Activated CD4-positive, alpha-beta memory T cell treated with anti-CD3 and anti-CD28 coated beads for 36 hours (primary cell): ENCODE measurements at places on chromosomes 13 and 19.

- H3K4me1 ChIP-seq = peaks cover 3% of the 10 kb centered on the region
- peaks cover 21% of the 10 kb centered on the region for H3K27me3 ChIP-seq
- DNase-seq = no peak
Measured at GRCh38 chr13:101452519-101453485, at the start of gene ITGBL1. ITGBL1 (plus strand) TSS chr13:101452675; CDS start chr13:101452834, 159 bp downstream.

DNA sequence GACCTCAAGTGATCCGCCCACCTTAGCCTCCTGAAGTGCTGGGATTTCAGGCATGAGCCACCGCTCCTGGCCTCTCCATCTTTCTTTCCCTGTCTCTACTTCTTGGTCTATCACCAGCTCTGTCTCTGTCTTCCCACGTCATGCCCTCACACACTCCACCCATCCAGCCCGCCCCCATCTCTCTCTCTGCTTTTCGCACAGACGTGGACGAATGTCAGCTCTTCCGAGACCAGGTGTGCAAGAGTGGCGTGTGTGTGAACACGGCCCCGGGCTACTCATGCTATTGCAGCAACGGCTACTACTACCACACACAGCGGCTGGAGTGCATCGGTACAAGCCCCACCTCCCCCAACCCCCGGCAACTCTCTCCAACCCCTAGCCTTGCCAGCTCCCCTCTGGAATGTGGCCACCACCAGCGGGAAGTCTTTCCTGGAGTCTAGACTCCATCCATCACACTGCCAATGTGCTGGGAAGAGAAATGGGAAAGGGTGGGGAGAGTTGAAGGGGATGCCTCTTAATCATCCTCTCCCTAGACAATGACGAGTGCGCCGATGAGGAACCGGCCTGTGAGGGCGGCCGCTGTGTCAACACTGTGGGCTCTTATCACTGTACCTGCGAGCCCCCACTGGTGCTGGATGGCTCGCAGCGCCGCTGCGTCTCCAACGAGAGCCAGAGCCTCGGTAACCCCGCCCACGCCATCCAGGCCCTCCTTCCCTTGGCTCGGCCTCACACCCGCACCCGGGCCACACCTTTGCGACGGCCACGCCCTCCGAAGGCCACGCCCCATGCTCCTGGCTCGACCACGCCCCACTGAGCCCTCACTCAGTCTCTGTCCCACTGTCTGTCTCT is 22.5 kb downstream of the LTBP4 start:
- DNase-seq = peak; percentile 35
- peaks cover 52% of the 10 kb centered on the region for H3K36me3 ChIP-seq
- no peak overlapping the region for H3K4me3 ChIP-seq
- no peak overlapping the region for H3K27ac ChIP-seq
- H3K27me3 ChIP-seq = no peaks in the 10 kb centered on the region

GRCh38 chr19:879711-880438 is 13.1 kb downstream of the MED16 start:
- H3K27ac ChIP-seq = no peak overlapping the region
- no peaks in the 10 kb centered on the region for H3K4me1 ChIP-seq
- no peak for DNase-seq
- no peak overlapping the region for H3K4me3 ChIP-seq

- no peak overlapping the region for H3K27ac ChIP-seq
- H3K36me3 ChIP-seq = no peaks in the 10 kb centered on the region
- no peak overlapping the region for H3K4me3 ChIP-seq
- H3K27me3 ChIP-seq = no peaks in the 10 kb centered on the region
Measured at GRCh38 chr13:64810750-64811149, 2419.4 kb downstream of the PCDH9 start.

DNA sequence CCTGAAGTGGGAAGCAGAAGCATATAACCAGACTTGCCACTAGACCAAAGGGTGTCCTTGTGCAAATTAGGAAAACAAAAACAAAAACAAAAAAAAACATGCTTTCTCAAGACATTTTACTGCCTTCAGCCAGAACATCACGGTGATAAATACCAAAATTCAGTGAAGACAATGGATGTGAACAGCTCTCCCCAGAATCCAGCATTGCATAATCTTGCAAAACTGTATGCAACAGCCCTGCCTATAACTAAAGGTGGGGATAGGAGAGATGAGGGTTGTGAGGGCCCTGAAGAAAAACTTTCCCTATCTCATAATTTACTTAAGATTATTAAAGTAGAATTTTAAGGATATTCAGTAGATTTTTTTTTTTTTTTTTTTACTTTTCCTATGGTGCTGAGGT is 24.9 kb upstream of the NDFIP2 start:
- H3K4me1 ChIP-seq = peaks cover 69% of the 10 kb centered on the region
- H3K27me3 ChIP-seq = no peaks in the 10 kb centered on the region
- H3K4me3 ChIP-seq = no peak overlapping the region
- DNase-seq = no peak

- DNase-seq = no peak
- H3K4me1 ChIP-seq = no peaks in the 10 kb centered on the region
- H3K36me3 ChIP-seq = no peaks in the 10 kb centered on the region
- H3K27me3 ChIP-seq = no peaks in the 10 kb centered on the region
- H3K4me3 ChIP-seq = no peak overlapping the region
- H3K27ac ChIP-seq = no peak overlapping the region
Measured at GRCh38 chr13:93620181-93620765, 393.7 kb downstream of the GPC6 start.

DNA sequence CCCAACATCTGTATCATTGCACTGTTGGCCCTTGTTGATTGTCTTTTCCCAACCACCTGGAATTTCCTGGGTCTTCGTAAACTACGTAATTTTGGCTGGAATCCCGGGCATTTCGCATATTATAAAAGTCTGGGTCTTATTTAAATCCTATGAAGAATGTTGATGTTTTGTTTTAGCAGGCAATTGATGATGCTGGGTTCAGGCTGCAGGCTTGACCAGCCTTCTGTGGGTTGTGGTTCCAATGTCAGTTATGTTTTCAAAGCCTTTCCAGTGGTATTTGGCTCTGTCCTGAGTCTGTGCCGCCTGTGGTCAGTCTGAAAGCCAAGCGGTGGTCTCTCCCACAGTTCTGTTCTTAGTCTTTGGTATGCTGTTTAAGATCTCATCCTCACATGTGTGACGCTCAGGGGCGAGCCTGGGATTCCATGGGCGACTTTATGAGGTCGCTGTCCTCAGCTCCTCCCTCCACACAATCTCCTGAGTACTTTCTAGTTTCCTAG is 12.4 kb downstream of the SLC35E1 start:
- DNase-seq = no peak
- no peak overlapping the region for H3K4me3 ChIP-seq
- H3K4me1 ChIP-seq = peaks cover 1% of the 10 kb centered on the region
- H3K27me3 ChIP-seq = no peaks in the 10 kb centered on the region
- H3K36me3 ChIP-seq = peaks cover 44% of the 10 kb centered on the region
- H3K27ac ChIP-seq = no peak overlapping the region

DNA sequence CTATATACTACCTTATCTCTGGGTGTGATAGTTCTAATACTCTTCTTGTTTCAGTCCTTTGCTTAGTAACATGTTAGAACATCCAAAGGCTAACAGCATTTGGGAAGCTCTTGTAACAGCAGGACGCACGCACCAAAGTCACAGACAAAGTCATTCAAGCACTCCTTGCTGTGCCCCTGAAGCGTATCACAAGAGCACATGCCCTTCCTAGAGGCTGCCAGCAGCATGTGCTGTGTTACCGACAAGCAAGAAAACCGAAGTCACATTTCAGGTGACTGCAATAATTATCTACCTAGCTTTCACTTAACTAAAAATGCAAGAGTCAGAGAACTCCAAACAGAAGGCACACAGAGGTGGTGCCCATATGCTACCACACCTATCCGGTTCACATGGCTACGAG is 194.1 kb downstream of the KLF12 start:
- H3K27me3 ChIP-seq = no peaks in the 10 kb centered on the region
- H3K27ac ChIP-seq = no peak overlapping the region
- H3K36me3 ChIP-seq = peaks cover 28% of the 10 kb centered on the region
- DNase-seq = no peak

DNA sequence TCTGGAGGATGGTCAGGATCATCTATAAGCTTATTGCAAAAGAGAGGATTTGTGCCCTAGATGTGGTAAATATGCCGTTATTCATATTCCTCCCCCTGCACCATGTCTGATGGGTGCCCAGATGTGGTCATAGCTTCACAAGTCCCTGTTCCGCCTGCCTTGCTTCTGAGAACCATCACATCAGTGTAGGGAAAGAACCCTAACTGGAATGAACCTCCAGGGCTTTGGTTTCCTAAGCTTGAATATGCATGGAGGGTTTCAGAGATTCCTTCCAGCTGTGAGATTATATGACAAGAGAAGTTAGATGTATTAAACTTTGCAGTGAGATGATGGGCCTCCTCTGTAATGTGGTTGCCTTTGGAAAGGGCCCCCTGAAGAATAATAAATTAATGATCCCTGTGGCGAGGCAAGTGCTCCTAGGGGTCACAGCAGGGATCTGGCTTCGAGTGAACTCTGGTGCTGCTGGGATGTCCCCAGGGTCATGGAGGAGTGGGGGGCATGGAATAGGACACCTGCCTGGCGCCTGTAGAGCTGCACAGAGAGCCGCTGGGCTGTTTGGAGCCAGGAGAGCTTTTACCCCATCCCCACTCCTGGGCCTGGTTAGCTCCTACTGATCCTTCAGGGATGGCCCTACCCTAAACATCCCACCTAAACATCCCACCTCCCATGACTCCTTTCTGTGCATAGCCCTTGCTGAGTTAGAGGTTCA is 56.0 kb upstream of the IRS2 start:
- no peak overlapping the region for H3K27ac ChIP-seq
- no peak for DNase-seq
- no peaks in the 10 kb centered on the region for H3K36me3 ChIP-seq

GRCh38 chr19:45630463-45630862 is 8.7 kb downstream of the EML2 start:
- peaks cover 26% of the 10 kb centered on the region for H3K4me1 ChIP-seq
- H3K36me3 ChIP-seq = peaks cover 38% of the 10 kb centered on the region
- no peaks in the 10 kb centered on the region for H3K27me3 ChIP-seq
- H3K27ac ChIP-seq = peak overlapping the region; percentile 92
